Upper lobe of right lung (tissue), 1 donor: ENCODE measurements at places on chromosomes 4 and X.

DNA sequence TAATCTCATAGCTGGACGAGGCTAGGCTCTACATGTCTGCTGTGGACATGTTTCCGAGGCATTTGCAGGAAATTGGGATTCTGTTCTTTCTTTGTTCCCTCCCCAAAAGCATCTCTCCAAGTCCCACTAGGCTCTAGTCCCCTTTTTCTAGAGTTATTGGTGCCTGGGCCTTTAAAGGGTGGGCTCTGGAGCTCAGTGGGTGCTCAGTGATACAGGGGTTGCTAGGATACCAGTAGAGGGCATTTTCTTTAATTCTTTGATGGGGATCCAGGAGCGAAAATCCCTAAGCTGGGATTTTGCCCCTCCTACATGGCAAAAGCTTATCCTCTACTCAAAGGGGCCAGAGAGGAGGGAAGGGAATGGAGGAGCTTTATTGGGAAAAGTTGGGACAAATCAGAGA lies 34.2 kb downstream of the ARHGEF9 start:
- no peak for DNase-seq
- no peak overlapping the region for H3K4me3 ChIP-seq
- H3K36me3 ChIP-seq: no peaks in the 10 kb centered on the region
- no peaks in the 10 kb centered on the region for H3K4me1 ChIP-seq
- H3K27me3 ChIP-seq: no peaks in the 10 kb centered on the region

DNA sequence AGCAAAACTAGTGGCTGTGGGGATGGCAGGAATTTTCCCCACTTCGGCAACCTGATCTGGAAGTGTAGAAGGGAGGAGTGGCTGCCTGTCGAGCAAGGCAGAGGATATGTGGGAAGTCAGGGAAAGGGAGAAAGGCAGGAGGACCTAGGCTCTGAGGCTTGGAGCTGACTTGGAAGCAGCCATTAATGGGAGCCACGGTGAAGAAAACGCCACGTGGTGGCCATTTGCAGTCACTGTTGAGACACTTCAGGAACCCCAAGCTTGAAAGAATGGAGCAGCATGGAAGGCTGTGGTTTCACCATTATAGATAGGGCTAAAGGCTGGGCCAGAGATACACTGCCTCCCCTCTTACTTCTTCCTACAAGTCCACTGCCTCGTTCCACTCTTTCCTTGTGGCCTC lies 41.8 kb upstream of the MAML3 start:
- no peak for DNase-seq
- H3K27ac ChIP-seq: no peak overlapping the region
- no peaks in the 10 kb centered on the region for H3K27me3 ChIP-seq
- no peak overlapping the region for H3K4me3 ChIP-seq

DNA sequence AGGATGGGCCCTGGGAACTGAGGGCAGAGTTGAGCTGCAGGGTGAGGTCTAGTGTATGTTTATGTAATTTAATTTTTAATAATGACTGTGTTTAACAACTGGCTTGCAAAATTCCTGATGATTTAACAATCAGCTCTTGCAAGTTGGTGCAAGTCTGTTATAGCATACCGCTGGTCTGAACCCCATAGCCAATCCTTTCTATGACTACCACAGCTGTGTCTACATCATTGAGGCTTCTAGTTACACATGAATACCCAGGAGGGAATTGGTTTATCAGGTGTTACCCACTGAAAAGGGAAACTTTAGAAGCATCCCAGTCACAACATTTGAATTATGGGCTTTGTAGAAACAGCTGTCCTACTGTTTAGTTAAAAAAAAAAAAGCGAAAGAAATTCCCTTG lies 38.3 kb downstream of the SUPT20HL1 start:
- peaks cover 5% of the 10 kb centered on the region for H3K4me1 ChIP-seq
- no peaks in the 10 kb centered on the region for H3K36me3 ChIP-seq
- no peak overlapping the region for H3K4me3 ChIP-seq
- DNase-seq: no peak
- H3K27me3 ChIP-seq: no peaks in the 10 kb centered on the region

GRCh38 chrX:115486510-115486909 lies 74.5 kb upstream of the PLS3 start:
- no peaks in the 10 kb centered on the region for H3K4me1 ChIP-seq
- no peak for DNase-seq
- no peak overlapping the region for H3K27ac ChIP-seq
- H3K36me3 ChIP-seq: no peaks in the 10 kb centered on the region
- H3K27me3 ChIP-seq: no peaks in the 10 kb centered on the region

GRCh38 chrX:65127842-65128241 lies 151.6 kb upstream of the ZC4H2 start:
- H3K4me1 ChIP-seq: no peaks in the 10 kb centered on the region
- H3K4me3 ChIP-seq: no peak overlapping the region
- DNase-seq: no peak
- H3K36me3 ChIP-seq: no peaks in the 10 kb centered on the region
- no peaks in the 10 kb centered on the region for H3K27me3 ChIP-seq
- no peak overlapping the region for H3K27ac ChIP-seq

DNA sequence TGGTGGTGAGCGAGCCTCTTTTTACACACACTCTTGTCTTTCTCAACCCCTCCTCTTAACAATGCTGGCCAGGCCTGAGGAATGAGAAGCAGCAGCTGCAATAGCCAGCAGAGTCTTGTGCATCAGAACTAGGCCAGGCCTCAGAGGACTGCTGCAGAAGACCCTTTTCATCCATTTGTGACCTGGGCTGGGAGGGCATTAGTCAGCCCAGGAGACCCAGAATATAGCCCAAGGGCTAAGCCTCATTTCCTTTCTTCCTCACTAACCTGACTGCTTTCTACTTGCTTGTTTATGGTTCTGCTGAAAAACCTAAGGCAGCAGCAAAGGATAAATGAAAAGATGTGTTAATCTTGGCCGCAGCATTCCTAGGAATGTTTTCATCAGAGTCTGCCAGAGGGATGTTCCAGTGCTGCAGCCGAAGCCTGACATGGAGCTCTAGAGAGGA lies 254.7 kb upstream of the AR start:
- H3K27me3 ChIP-seq: no peaks in the 10 kb centered on the region
- no peak overlapping the region for H3K4me3 ChIP-seq
- H3K4me1 ChIP-seq: no peaks in the 10 kb centered on the region
- no peaks in the 10 kb centered on the region for H3K36me3 ChIP-seq
- no peak overlapping the region for H3K27ac ChIP-seq

GRCh38 chr4:65139998-65140397 lies 530.3 kb downstream of the EPHA5 start:
- no peaks in the 10 kb centered on the region for H3K4me1 ChIP-seq
- no peaks in the 10 kb centered on the region for H3K27me3 ChIP-seq
- no peak overlapping the region for H3K4me3 ChIP-seq
- H3K27ac ChIP-seq: no peak overlapping the region
- DNase-seq: no peak
- no peaks in the 10 kb centered on the region for H3K36me3 ChIP-seq

GRCh38 chr4:150345207-150345744 lies 236.7 kb upstream of the MAB21L2 start:
- no peaks in the 10 kb centered on the region for H3K27me3 ChIP-seq
- H3K36me3 ChIP-seq: no peaks in the 10 kb centered on the region
- no peak overlapping the region for H3K27ac ChIP-seq
- H3K4me1 ChIP-seq: no peaks in the 10 kb centered on the region
- no peak for DNase-seq

- no peak overlapping the region for H3K27ac ChIP-seq
- peak overlapping the region; percentile 57 for H3K4me3 ChIP-seq
- H3K36me3 ChIP-seq: peaks cover 13% of the 10 kb centered on the region
- peak; percentile 93 for DNase-seq
- H3K4me1 ChIP-seq: peaks cover 4% of the 10 kb centered on the region
These were observed 1.6 kb downstream of the PRICKLE3 start for GRCh38 chrX:49184294-49185281.

DNA sequence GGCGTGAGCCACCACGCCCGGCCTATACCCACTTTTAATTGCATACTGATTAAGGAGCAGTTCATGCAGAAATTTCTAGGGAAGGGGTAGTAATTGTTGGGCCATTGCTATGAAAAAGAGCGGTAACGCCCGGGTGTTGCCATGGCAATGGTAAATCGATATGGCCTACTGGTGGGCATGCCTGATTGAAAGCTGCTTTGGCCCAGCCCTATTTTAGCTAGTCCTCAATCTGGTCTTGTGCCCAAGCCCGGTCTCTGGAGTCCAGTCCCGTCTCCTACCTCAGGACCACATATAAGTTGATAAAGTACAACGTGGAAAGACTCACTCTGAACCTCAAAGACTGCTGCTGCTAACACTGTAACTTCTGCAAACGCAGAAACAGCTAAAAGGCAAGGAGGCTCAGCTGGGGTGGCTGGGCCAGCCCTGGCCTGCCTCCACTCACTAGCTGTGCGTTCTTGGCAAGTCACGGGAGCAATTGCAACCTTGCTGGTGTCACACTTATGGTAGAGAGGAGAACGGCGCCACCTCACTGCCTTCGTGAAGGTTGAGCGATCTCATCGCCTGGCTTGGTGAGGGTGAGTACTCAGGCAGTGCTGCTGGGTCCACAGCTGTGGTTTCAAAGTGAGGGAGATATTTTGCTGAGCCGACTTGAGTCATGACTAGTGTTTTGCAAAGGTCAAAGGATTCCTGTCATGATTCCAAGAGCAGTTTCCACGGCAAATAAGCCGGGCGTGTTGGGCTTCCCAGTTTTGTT lies 57.0 kb upstream of the GRPEL1 start:
- no peaks in the 10 kb centered on the region for H3K27me3 ChIP-seq
- no peak for DNase-seq
- H3K36me3 ChIP-seq: no peaks in the 10 kb centered on the region
- no peak overlapping the region for H3K4me3 ChIP-seq
- H3K4me1 ChIP-seq: no peaks in the 10 kb centered on the region

DNA sequence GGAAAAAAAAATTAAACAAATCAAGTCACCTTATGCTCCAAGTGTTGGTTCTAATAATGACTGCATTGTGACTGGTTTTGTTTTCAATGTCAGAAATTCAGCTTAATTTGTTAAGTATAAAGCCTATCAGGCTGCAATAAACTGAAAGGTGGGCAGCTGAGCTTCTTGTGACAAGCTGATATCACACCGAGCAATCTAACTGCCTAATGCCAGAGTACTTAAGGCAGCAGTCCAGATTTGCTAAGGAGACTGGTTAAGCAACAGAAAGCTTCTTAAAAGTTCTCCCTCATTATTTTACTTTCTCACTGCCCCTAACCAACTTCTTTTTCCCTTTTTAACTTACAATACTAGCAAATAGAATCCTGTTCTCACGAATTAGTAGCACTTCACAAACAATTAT lies 201.0 kb downstream of the MAB21L2 start:
- no peaks in the 10 kb centered on the region for H3K4me1 ChIP-seq
- no peak for DNase-seq
- H3K27ac ChIP-seq: no peak overlapping the region
- H3K36me3 ChIP-seq: no peaks in the 10 kb centered on the region
- H3K27me3 ChIP-seq: no peaks in the 10 kb centered on the region
- H3K4me3 ChIP-seq: no peak overlapping the region

GRCh38 chr4:48668254-48669017 lies 111.6 kb downstream of the FRYL start:
- no peak for DNase-seq
- H3K36me3 ChIP-seq: no peaks in the 10 kb centered on the region
- no peak overlapping the region for H3K4me3 ChIP-seq
- H3K4me1 ChIP-seq: peaks cover 20% of the 10 kb centered on the region

DNA sequence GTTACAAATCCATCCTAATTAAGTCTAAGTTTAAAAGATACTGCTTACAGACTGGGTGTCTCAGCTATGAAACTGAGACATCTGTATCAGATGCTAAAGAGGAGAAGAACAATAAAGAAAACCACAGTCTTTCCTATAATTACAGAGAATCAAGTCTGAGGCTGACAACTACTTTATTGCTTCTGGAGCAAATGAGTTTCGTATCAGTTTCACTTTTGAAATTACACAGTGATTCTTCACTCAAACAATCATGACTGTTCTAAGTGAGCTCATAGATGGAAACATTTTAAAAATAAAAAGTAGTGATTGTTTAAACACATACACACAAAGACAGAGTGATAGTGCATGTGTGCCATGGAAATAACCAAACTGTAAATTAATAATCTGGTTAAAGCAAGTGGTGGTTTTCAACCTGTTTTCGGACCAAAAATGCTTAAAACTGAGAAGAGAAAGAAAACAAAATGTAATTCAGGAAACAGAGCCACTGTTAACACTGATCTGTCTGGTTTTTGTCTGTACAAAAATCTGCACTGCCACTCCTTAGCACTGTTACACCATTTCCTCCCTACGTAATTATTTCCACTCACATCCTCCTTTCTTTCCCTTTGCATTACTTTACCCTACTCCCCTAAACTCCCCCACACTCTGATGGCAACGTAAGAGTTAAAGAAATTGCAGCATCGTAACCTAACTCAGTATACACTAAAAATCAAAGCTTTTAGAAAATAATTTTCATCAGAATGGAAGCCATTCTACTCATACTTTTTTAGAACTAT lies 12.5 kb downstream of the RFC1 start:
- H3K27me3 ChIP-seq: no peaks in the 10 kb centered on the region
- peak overlapping the region; percentile 39 for H3K4me3 ChIP-seq
- peaks cover 19% of the 10 kb centered on the region for H3K36me3 ChIP-seq
- H3K4me1 ChIP-seq: peaks cover 31% of the 10 kb centered on the region
- peak overlapping the region; percentile 78 for H3K27ac ChIP-seq
- DNase-seq: no peak
